ENCODE measurements at places on chromosomes 7 and 10.

GRCh38 chr10:63008491-63008890 lies 124.6 kb upstream of the NRBF2 start:
- DNase-seq: peak; percentile 17

- peak; percentile 98 for DNase-seq
These were observed 94.1 kb downstream of the PIP4K2A start for GRCh38 chr10:22620140-22620857.

DNA sequence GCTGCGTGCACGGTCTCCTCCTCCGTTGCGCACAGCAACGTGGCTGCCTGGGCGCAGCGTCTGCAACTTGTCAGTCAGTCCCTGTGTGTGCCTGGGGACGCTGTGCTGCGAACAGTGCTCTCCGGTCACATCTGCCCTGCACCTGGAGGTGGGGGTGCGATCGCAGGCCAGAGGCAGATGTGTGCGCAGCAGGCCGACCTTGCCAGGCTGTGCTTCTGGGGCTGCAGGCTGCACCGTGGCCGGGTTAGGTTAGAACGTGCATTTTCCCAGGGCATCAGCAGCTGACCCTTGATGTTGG lies 8.2 kb upstream of the GET4 start:
- no peak for DNase-seq

GRCh38 chr10:84727398-84727797 lies 399.0 kb downstream of the CCSER2 start:
- DNase-seq: no peak

DNA sequence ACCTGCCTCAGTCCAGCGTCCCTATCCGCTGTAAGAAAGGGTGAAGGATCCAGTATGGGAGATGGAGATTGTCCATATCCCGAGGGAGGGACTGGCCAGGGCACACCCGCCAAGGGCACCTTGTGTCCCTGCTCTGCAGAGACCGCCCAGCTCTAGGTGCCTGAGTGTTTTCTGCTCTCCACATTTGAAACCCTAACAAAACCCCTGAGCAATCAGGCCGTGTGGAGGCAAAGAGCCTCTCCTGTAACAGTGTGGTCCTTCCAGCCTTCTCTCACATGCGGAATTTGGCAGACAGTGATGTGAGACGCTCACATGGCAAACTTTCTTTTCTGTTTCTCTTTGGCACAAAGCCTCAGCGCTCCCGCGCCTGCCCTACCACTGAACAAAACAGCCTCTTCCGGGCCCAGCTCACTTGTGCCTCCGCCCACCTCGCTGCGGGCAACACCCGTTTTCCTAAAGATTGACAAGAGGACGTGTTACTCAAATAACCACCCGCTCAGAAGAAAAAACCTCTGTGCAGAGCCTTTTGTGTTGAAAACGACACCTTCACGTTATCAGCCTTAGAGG lies 514.8 kb downstream of the DNAJB6 start:
- DNase-seq: no peak

DNA sequence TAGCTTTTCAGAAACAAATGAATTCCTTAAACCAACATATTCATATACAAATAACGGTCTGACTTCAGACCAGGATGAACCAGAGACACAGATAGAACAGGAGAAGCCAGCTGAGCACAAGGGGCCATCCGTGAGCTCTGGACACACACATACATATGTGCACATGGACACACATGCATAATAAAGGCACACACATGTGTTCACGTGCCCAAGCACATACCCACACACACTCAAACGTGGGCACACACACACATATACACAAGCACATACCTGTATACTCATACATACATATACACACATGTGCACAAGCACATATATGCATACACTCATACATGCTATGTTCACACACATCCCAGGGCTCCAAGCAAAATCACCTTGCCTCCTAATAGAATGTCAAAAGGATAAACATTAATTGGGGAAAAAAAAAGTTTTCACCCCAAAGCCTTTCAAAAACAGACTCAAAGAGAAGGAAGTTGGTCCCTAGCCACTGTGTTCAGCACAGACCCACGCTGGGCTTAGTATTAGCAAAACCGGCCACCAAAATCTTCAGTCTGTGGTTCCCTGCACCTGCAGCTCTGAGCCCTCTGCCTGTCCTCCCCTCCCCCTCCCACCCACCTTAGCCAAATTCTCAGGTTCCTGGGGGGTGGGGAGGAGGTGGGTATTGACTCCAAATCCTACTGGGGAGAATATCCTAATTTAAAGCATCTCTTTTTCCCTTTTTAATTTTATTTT lies 100.4 kb upstream of the MACROH2A2 start:
- no peak for DNase-seq

- no peak for DNase-seq
These were observed 159.3 kb downstream of the ST7 start for GRCh38 chr7:117112640-117113039.

GRCh38 chr7:37041461-37041860 lies 317.2 kb upstream of the AOAH start:
- no peak for DNase-seq

DNA sequence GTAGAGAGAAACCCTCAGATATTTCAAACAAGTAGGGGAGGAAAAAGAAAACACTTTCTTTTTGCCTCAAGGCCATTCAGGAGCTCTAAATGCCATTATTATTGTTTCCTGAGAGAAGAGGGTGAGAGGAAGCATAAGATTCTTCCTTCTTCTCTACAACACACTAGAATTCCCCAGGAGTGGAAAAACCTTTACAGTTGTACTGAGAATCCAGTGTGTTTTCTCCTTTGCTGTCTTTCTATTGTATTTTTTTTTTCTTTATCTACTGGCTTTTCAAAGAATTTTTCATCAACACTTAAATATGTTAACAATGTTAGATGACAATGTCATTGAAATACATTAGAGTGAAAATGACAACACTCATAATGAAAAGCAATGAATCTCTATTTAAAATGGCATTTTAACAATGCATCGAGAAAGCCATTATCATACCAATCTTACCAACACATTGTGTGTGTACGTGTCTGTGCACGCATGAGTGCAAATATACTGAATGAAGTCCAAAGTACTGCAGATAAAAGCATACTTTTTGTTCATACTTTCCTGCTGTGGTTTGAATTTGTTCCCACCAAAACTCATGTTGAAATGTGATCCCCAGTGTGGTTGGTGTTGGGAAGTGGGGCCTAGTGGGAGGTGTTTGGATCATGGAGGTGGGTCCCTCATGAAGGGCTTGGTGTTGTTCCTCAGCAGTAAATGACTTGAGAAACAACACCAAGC lies 24.2 kb upstream of the MACC1 start:
- no peak for DNase-seq

GRCh38 chr7:93407239-93407638 lies 167.3 kb downstream of the CALCR start:
- DNase-seq: no peak

DNA sequence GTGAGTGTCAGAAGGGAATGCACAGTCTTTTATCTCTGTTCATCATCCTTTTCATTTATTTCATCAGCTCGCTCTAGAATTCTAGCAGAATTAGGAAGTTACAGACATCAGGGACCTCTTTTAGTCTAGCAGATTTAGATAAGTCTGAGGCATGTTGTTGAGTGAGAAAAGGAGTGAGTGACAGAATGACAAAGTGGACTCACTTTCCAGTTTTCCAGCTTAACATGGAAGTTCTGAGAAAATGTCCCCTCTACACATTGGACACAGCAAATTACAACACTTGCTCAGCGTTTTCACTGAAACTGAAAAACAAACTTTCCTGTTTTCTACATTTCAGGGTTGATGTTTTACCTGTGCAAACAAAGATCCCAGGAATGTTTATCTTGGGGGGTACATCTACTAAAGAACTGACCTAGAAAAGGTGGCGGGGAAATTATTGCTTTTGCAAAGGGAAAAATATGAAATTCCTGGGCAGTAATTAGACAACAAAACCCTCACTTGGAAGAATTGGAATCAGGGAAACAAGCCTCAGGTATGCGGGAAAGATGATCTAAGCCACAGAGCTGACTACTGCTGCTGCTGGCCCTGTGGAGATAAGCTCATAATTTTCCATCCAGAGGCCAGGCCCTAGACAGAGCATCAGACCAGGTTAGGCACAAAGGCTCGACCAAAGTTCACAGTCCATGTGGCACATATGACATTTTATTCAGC lies 14.6 kb upstream of the CYP3A5 start:
- DNase-seq: no peak

- DNase-seq: no peak
These were observed 60.9 kb downstream of the STK17A start for GRCh38 chr7:43643846-43644245.

DNA sequence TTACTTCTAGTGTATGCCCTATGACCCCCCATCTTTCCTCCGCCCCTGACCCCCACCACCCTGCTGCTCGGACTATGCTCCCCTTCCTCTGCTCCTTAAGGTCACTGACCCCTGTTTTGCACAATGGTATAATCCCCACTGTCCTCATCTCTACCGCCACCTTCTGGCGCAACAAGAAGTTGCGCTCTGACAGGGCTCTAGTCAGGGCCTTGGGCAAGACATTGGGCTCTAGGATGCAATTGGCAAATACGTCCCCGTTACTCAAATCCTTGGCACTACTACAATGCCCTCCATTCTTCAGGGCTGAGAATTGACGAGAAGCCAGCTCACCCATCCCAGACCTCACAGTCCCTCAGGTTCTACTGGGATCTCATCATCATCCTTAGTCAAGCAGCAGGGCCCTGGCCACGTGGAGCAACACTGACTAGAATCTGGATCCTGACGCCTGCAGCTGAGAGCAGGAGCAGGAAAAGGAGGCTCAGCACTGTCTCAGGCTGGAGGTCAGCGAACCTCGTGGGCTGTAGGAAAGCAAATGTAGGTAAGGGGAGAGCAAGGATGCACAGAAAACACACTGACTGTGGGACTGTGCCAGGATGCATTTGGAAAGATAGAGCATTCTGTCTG lies 10.6 kb downstream of the LRIT2 start:
- peak; percentile 23 for DNase-seq

- DNase-seq: no peak
These were observed 520 bp downstream of the ELAPOR2 start for GRCh38 chr7:87058744-87059524.

- peak; percentile 89 for DNase-seq
These were observed 118.2 kb downstream of the JAZF1 start for GRCh38 chr7:28062197-28062991.

GRCh38 chr7:55641811-55642210 lies 69.5 kb upstream of the VOPP1 start:
- DNase-seq: peak; percentile 6

- no peak for DNase-seq
These were observed 82.4 kb downstream of the SRPK2 start for GRCh38 chr7:105306298-105306748.

DNA sequence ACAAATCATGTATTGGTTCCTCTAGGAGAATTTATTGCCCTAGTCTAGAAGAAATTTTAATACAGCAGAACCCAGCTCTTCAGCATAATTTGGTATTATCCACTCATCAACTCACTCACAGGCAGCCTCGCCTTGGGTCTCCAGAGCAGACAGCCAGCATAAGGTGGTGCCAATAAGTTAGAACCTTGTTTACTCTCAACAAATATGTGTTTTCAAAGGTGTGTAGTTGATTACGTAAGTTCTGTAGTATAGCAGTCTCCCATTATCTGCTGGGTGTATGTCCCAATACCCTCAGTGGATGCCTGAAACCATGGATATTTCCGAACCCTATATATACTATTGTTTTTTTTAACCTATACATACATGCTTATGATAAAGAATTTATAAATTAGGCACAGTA lies 522.5 kb upstream of the LRRN3 start:
- no peak for DNase-seq

- DNase-seq: peak; percentile 46
These were observed 687 bp downstream of the HELLS start for GRCh38 chr10:94546049-94546900.

DNA sequence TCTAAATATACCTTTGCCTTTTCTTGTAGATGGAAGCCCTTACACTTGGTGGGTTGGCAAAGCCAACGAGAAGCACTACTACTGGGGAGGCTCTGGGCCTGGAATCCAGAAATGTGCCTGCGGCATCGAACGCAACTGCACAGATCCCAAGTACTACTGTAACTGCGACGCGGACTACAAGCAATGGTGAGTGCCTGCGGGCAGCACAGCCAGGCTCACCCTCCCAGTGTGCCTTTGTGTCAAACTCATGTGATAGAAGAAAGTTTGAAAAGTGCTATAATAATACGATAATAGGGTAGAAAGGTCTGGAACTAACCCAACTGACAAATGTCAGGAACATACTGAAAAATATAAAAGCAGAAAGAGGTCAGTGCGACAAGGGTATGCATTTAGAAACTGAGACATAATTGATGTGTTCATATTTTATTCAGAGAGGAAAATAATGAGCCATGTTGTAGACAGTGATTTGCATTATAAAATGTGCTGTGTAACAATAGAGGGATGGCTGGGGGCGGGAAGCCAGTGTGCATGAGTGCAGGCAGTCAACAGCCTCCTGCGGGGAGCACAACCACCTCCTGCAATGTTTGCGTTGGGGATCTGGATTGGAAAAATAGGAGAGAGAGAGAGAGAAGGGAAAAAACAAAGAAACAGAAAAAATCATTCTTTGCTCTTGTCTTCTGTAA lies 686.9 kb upstream of the C7orf33 start:
- no peak for DNase-seq

DNA sequence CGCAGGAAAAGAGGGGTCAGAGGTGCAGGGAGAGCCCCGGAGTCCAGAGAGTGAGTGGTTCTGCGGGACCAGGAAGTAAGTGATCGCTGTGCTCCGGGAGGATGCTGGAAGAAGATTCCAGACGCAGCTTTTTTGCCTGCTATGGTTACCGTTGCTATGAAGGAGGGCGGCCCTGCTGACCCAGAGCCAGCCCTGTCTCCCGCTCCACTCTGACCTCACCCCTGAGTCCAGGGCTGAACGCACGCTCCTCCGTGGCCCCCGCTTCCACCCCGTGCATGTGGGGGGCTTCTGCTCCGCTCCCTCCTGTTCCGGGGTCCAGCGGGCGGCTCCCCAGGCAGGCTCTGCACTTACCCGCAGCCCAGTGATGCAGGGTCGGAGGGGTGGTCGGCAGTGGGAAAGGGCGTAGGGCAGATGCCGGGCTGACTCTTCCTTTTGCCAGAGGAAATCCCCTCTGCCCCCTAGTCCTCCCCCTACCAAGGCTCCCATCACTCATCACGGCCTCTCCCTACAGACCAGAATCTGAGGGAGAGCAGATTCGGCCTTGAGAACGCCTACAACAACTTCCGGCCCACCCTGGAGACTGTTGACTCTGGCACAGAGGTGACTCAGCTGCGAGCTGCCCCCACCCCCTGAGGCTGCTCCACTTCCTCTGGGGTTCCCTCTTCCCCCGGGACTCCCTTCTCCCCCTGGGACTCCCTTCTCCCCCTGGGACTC lies 2.7 kb upstream of the MUC17 start:
- peak; percentile 89 for DNase-seq

GRCh38 chr7:90424720-90425119 lies 21.5 kb downstream of the CLDN12 start:
- no peak for DNase-seq

GRCh38 chr7:99099499-99100077 lies 44.3 kb downstream of the SMURF1 start:
- DNase-seq: no peak

GRCh38 chr7:26928703-26929347 lies 64.4 kb upstream of the SKAP2 start:
- DNase-seq: no peak

DNA sequence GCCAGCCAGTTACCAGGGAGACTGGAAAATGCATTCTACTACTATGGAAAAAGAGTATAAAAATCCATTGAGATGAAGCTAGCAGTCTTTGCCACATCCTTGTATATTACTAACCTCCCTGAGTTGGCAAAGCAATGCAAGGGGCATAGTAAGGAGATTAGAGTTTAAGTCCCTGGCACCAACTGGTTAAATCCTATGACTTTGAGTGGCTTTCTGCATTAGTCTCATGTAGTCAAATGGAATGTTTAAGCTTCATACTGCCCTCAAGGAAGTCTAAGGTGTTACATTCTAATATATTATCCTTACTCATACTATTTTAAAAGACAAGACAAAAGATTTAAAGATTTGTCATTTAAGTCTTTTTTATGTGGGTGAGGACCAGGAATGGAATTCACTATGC lies 110.1 kb downstream of the INHBA start:
- DNase-seq: no peak
